ENCODE measurements at places on chromosomes 4 and X.
A peak's percentile ranks its signal among the peaks of the same experiment; 100 is the strongest.

GRCh38 chrX:50996930-50997329 lies 86.4 kb downstream of the BMP15 start:
- no peak for DNase-seq

GRCh38 chr4:83917572-83917971 lies 381.7 kb downstream of the GPAT3 start:
- DNase-seq = no peak

DNA sequence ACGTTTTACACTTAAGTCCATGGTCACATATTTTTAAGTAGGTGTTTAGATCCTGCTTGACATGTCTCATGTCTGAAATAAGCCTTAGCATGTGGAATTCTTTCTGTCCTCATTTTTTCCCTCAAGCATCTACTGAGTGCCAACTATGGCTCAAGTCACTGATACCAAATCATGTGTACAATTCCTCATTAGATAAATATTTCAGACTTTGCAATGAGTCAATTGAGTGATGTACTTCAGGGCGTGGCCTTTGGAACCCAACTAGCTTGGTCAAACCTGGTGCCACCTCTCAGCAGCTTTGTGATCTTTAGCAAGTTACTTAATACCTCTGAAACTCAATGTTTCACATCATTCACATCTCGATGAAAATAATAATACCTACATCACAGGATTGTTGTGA lies 12.6 kb upstream of the JADE1 start:
- DNase-seq = no peak

DNA sequence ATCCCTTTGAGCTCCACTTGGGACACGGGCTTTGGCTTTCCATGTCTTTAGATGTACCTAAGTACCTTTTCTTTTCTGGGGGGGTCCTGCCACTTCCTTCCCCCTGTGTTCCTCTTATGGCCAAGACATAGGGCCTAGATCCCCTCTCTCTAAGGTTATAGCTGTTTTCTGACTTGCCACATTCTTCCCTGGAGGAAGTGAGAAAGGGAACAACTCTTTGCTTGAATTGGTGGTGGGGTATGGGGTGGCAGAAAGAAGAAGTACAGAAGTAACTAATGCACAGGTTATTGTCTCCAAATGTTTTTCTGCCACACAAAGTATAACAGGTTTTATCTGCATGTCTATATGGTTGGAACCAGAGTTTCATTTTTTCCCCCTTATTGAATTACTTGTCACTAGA lies 29.7 kb upstream of the DIPK2B start:
- DNase-seq = peak; percentile 53

DNA sequence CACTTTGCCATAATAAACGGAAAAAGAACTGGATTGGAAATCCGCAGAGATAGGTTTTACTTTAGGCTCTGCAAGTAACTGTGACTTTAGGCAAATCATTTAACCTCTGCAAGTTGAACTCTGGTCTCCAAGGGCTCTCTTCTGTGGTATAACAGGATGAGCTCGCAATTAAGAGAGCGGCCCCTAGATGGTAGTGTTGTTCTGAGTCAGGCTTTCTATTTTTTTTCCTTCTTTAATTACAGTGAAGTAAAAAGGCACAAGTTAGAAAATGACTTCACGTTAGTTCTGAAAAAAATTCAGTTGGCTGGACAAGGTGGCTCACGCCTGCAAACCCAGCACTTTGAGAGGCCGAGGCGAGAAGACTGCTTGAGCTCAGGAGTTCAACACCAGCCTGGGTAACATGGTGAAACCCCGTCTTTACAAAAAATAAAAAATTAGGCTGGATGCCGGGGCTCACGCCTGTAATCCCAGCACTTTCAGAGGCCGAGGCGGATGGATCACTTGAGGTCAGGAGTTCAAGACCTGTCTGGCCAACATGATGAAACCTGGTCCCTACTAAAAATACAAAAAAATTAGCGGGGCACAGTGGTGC lies 18.0 kb downstream of the RPS3A start:
- peak; percentile 91 for DNase-seq

DNA sequence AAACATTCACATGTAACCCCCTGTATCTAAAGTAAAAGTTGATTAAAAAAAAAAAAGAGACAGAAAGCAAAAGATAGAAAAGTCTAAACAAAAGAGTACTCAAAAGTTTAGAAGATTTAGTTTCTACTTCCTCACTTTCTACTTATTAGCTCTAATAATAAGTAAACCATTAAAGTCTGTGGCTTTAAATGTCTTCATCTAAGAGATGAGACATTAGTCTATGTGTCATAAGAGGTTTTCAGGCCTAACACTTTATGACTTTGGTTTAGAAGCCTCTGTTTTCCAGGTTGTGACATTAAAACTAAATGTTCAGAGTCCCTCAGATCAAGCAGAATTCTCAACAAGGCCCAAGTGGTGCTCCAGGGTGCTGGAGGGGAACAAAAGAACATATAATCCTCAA lies 42.2 kb upstream of the GUCY1A1 start:
- DNase-seq = no peak

Data from Kasumi-1 (cell line).